ENCODE measurements at places on chromosomes 5 and 9.

GRCh38 chr9:107684224-107684623, 194.7 kb upstream of the KLF4 start:
- DNase-seq, result no peak

GRCh38 chr9:34664281-34665066, 2.0 kb upstream of the CCL27 start:
- DNase-seq, result peak; percentile 22

- DNase-seq, result no peak
Measured at GRCh38 chr5:143566139-143566538, 162.7 kb upstream of the NR3C1 start.

- DNase-seq, result no peak
Measured at GRCh38 chr9:96350866-96351265, 32.6 kb downstream of the SLC35D2 start.

- no peak for DNase-seq
Measured at GRCh38 chr5:4294878-4295277, 699.2 kb downstream of the IRX1 start.

DNA sequence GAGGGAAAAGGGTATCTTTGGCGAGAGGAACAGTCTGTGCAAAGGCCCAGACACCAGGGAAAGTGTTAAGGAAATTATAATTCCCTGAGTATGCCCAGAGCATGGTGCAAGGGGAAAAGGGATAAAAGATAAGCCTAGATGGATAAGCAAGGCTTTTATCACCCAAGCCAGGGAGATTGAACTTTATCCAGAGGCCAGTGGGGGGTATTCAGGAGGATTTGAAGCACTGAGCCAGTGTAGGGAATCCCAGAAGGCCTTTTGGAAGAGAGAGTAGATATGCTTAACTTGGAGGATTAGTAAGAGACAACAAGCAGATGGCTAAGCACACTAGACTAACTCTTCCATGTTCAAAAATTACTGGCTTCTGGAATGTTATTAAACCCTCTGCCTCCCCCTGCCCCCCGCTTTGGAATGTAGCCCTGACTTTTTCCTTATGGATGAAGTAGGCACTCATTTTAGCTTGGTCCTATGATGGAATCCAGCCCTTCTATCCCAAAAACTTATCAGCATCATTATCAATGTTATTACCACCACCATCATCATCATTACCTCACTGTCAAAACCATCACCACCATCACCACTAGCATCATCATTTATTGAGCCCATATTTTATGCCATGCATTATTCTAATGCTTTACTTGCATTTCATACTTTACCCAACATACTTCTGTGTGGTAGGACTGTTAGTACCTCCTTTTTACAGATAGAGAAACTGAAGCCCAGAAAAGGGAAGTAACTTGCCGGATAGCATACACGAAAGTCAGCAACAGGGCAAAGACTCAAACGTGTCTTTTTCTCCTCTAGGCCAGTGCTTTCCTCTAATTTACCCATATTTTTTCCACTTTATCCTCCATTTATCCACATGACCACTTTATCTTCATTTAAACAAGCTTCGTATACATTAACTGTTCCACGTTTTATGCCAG, 237.0 kb downstream of the PAPPA start:
- no peak for DNase-seq

- no peak for DNase-seq
Measured at GRCh38 chr5:37370550-37370863, 399 bp downstream of the NUP155 start.

- no peak for DNase-seq
Measured at GRCh38 chr5:133128066-133128465, 76.3 kb downstream of the HSPA4 start.

DNA sequence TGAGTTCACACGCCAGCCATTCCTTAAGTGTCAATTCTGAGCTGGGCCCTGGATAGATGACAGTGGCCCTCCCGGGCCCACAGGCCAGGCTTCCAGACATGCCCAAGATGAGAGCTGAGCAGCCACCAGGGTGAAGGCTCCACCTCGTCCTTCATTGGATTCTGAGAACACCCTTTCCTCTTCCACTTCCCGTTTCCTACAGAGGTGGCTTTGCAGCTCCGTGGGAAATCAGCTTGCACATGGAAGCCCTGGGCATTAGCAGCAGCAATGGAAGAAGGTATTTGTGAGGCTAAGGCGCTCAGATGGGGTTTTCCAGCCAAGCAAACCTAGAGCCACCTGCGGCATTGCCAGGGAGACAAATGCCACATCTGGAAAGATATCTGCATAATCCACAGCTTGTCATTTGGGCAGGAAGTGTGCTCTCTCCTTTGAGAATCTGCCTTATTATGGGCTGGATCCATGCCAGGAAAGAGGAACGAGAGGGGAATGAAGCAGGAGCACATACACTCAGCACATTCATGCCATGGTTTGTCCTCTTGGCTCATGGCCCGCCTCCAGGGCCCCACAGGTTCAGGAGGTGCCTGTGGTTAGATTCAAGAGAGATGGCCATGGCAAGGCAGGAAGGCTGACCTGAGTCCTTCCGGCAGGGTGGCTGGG, 34.1 kb downstream of the CFAP77 start:
- DNase-seq, result no peak

- DNase-seq, result no peak
Measured at GRCh38 chr5:132459983-132460838, 30.4 kb downstream of the IRF1 start.

GRCh38 chr5:108730617-108731340, 16.9 kb upstream of the FER start:
- DNase-seq, result no peak

DNA sequence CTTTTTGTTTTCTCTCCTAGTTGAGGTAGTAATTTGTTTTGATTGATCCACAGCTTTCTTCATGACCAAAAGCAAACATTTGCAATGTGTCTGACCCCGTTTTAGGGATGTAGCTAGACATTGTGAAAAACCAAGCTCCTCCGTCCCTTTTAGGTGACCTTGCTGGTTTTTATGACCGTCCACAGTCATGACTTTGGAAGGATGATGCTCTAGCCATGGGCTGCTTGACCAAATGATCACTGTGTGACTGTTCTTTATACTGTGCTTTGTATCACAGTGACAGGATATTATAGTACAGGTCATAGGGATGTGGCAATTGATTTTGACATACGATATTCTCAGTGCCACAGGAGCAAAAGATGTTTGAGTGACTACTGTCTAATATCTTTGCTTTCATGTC, 54.4 kb downstream of the KCNN2 start:
- no peak for DNase-seq

DNA sequence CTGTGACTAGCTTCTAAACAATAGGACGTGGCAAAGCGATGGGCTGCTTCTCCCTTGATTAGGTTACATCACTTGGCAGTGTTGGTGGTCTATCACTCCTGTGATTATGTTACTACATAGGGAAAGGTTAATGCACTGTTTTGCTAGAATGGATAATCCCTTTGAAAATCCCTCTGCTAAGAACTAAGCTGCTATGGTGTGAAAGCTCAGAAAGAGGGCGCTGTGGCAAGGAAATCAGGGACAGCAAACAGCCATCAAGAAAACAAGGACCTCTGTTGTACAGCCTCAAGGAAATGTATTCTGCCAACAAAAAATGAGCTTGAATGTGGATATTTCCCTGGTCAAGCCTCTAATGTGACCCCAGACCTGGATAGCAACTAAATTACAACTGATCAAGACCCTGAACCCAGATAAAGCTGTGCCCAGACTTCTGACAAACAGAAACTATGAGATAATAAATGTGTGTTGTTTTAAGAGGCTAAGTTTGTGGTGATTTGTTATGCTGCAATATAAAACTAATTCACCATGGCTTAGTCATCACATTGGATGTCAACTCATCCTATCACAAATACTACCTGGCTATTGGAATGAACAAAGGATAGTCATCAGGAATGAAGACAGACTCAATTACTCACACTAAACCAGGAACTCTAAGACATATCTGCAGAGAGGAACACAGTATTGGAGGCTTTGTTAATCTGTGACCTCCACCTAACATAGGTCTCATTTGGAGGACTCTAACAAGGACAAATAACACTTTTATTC, 1215.9 kb downstream of the EFNA5 start:
- no peak for DNase-seq

- DNase-seq, result no peak
Measured at GRCh38 chr5:27026063-27026462, 12.3 kb downstream of the CDH9 start.

DNA sequence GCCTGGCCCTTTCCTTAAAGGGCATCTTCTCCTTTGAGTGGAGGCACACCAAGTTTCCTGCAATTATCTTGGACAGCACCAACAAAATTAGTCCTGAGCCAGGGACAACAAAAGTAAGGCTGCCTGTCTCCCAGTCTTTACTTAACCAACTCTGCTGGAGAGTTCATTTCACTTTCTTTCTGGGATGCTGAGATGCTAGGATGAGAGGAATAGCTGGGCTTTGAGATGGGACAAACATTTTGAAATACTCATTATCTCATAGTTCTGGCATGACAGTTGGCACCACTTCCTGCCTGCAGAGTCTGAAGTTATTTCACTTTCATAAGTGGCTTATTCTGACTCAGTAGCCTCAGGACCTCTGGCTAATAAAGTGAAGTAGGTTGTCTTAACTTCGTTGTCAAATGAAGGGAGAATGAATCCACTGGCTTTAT, 157.0 kb downstream of the C9orf152 start:
- no peak for DNase-seq

DNA sequence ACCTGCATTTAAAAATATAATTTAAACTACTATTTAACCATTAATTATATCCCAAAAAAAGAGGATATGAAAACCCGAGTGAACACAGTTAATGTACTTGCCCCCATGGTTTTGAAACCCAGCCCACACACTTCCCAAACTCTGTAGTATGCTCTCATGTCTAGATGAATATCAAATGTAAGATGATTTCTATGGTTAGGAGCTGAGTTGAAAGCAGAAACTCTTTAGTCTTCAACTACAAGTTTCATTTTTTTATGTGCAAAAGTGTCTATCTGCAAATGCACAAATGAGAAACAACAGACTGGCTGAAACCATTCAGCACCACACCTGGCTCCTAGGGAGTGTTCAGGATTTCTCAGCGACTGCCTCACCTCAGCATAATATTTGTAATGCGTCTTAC, 183.3 kb downstream of the SEMA5A start:
- DNase-seq, result no peak

GRCh38 chr9:37998881-37999587, 70.0 kb downstream of the SHB start:
- no peak for DNase-seq

GRCh38 chr9:36854034-36854433, 180.0 kb downstream of the PAX5 start:
- no peak for DNase-seq

GRCh38 chr9:109277451-109277850, 43.4 kb downstream of the EPB41L4B start:
- no peak for DNase-seq

DNA sequence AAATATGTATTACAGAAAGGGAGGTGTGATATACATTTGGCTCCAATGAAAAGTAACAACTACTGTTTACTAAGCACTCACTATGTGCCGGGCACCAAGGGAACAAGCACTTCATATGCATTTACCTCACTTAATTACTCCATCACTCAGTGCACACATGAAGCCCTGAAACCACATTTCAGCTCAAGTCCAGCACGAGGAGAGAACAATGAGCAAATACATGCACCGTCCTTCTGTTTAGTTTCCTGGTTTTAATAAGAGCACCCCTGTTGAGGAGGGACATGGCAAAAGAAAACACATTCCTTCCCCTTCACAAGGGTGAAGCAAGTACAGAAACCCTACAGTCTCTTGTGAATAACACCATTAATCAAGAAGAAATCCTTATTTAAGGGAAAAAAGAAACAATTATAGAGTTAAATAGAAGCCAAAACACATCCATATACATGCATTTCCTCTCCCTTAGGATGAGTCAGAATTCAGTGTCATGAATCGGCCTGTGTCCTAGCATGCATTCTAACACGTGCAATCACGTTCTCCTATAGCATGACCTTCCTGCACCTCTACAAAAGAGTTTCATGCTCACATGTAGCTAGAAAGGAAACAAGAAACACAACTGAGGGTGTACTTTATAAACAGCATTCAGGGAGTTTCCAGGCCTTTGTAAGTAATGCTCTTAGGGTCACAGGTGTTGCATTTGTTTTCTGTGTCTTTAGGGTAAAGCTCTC, 411.6 kb downstream of the BNC2 start:
- DNase-seq, result no peak

- DNase-seq, result no peak
Measured at GRCh38 chr5:151917904-151918303, 6.7 kb downstream of the GLRA1 start.

DNA sequence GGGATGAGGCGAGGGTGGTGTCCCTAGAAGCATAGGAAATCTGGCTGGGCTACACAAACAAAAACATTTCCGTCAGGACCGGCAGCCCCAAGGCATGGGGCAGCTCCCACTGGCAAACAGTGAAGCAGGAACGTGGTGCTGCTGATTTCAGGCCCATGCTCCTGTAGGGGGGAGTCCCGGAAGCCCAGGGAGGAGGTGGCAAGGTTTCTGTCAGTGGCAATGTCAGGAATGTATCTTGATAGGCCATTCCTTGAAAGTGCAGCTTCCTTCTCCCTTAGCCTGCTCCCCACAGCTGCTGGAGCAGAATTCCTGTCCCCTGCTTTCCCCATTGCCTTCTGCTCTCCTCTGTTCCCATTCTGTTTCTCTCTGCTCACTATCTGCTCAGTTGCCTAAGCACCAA, 42.4 kb downstream of the MRRF start:
- DNase-seq, result no peak

- DNase-seq, result no peak
Measured at GRCh38 chr9:1732670-1733069, 282.5 kb upstream of the SMARCA2 start.

DNA sequence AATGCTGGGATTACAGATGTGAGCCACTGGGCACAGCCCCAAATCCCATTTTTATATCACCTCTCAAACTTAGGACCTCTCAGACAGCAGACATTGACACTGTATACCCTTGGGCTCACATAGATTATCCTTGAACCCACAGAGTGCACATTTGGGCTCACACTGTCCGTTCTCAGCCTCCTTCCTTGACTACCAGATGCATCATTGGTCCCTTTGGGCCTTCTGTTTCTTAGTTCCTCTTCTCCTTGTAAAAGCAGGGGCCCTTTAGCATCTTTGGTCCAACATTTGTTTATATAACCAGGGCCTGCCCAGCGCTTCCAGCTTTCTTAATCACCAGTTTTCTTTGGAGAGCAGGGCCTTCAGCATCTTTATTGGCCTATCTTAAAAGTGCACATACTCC, 126.2 kb downstream of the SEC61B start:
- DNase-seq, result no peak

DNA sequence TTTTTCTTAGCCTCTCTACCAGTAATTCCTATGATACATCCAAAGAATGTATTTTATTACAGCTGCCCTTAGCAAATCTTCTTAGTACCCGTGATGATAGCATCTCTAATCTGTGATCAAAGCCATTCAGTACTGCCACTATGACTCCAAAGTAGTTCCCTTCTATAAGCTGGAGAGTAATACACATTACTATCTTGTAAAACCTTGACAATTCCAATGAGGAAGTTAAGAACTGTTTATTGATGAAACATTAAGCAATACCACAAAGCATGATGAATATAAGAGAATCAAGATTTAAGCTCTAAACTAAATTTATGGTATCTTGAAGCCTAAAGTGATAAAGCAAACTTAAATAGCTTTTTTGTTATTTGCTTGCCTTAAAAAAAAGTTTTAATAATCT, 86.1 kb downstream of the SMIM23 start:
- DNase-seq, result no peak

- DNase-seq, result no peak
Measured at GRCh38 chr9:82791692-82792091, 271.2 kb downstream of the RASEF start.
